Peyer's patch (tissue), 4 donors: ENCODE measurements at places on chromosomes 5 and 9.

- no peaks in the 10 kb centered on the region for H3K27me3 ChIP-seq
- DNase-seq: no peak
- no peak overlapping the region for H3K27ac ChIP-seq
Measured at GRCh38 chr5:11038772-11039171, 277.7 kb upstream of the DAP start.

GRCh38 chr9:114207034-114207810 is 51.9 kb downstream of the COL27A1 start:
- H3K36me3 ChIP-seq: no peaks in the 10 kb centered on the region
- no peak overlapping the region for H3K4me3 ChIP-seq
- H3K27me3 ChIP-seq: no peaks in the 10 kb centered on the region
- H3K27ac ChIP-seq: peak overlapping the region; percentile 19
- H3K4me1 ChIP-seq: no peaks in the 10 kb centered on the region

- no peak overlapping the region for H3K27ac ChIP-seq
- no peaks in the 10 kb centered on the region for H3K4me1 ChIP-seq
- DNase-seq: no peak
- H3K4me3 ChIP-seq: no peak overlapping the region
Measured at GRCh38 chr9:90631964-90632363, 10.7 kb downstream of the DIRAS2 start.

DNA sequence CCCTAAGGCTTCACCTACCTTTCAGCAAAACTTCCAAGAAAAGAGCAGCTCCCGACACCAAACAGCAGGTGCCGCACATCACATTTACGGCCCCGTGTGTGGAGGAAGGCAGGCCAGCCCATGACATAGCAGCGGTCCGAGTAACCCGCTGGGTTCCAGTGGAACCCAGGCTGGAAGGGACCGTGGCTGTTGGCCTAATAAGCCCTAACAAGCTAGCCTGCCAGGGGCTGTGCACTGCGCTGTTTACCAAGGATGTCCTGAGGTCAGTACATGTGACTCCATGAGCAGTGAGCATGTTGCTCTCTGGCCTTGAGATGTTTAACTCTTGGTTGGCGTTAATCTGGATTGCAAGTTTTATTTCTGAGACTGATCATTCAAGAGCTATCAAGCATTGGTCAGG is 131.5 kb downstream of the FSTL4 start:
- H3K4me1 ChIP-seq: no peaks in the 10 kb centered on the region
- no peak overlapping the region for H3K27ac ChIP-seq
- no peak overlapping the region for H3K4me3 ChIP-seq
- H3K36me3 ChIP-seq: no peaks in the 10 kb centered on the region
- H3K27me3 ChIP-seq: no peaks in the 10 kb centered on the region

- no peaks in the 10 kb centered on the region for H3K36me3 ChIP-seq
- peak overlapping the region; percentile 94 for H3K27ac ChIP-seq
- no peaks in the 10 kb centered on the region for H3K27me3 ChIP-seq
- H3K4me1 ChIP-seq: peaks cover 52% of the 10 kb centered on the region
Measured at GRCh38 chr5:159207222-159207685, 2.1 kb downstream of the RNF145 start.

DNA sequence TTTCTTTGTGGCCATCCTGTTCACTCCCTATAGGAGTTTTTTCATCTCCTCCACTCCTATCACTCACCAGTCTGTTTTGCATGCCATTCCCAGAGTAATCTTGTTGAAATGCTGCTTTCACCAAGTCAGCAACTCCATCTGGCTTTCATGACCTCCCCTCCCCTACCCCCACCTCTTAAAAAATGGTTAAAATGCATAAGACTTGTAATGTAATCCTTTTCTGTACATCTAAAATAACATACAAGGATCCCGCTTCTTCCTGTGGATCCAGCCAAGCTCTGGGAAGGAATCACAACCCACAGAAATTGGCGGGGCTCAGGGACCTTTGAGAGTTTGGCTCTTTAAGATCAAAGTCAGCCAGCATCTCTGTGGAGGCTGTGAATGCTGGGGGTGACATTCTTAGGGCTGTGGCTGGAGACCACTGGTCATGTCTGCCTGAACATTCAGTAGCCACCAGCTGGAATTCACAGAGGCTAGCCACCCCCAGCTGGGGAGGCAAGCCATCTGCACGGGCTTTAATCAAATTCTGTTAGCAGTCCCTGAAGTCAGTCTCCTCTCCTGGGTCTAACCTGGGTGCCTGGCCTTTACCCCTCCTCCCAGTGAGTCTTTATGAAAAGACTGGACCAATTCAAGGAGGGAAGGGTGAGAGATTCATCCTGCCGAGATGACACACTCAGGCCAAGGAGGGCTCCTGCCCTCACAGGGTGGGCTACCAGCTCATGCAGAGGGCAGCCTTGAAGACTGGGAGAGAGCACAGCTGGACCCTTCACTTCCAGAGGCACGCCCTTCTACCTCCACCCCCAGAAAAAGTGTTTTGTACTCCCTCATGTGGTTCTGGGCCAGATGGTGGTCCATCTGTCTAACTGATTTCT is 132.9 kb downstream of the LIFR start:
- H3K27ac ChIP-seq: no peak overlapping the region
- no peaks in the 10 kb centered on the region for H3K36me3 ChIP-seq
- H3K4me1 ChIP-seq: no peaks in the 10 kb centered on the region
- no peak overlapping the region for H3K4me3 ChIP-seq
- no peak for DNase-seq

DNA sequence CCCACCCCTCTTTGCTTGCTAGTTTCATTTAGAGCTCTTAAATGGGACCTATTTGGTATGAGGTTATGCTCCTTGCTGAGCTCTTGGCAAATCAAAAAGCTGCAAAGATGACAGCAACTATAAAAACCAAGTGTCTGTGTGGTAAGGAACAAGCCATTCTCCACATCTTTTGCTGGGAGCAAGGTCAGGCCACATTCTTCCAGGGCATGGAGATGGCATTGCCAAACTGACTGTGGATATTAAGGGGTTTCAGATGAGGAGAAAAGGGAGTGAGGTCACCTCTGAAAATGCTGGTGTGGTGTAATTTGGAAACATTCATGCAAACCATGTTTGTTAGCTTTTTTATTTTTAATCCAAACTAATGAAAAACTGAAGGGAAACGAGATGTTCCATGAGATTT is 218.8 kb upstream of the IL12B start:
- H3K36me3 ChIP-seq: no peaks in the 10 kb centered on the region
- no peak overlapping the region for H3K4me3 ChIP-seq
- DNase-seq: no peak
- H3K4me1 ChIP-seq: no peaks in the 10 kb centered on the region
- H3K27me3 ChIP-seq: no peaks in the 10 kb centered on the region
- no peak overlapping the region for H3K27ac ChIP-seq

GRCh38 chr5:73668017-73668416 is 42.0 kb downstream of the ARHGEF28 start:
- no peaks in the 10 kb centered on the region for H3K4me1 ChIP-seq
- no peak overlapping the region for H3K4me3 ChIP-seq
- no peaks in the 10 kb centered on the region for H3K27me3 ChIP-seq
- no peaks in the 10 kb centered on the region for H3K36me3 ChIP-seq
- no peak overlapping the region for H3K27ac ChIP-seq
- no peak for DNase-seq

DNA sequence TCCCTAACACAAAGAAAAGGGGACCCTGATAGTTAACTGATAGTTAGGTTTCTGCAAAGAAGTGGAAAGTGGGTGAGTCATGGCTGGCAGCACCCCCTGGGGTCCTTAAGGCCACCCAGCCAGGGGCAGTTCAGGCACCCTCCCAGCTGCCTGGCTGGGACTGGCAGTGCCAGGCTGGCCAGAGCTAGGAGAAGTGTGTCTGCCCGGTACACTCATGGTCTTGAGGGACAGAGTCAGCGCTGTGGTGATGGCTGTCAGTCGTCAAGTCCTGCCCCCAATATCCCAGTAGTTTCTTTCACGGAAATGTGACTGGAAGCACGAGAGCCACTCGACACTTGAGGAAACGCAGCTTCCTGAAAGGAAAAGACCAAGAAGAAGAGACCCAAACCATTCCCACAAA is 22.3 kb upstream of the CNOT6 start:
- H3K27me3 ChIP-seq: no peaks in the 10 kb centered on the region
- no peaks in the 10 kb centered on the region for H3K36me3 ChIP-seq
- no peak overlapping the region for H3K27ac ChIP-seq

- no peaks in the 10 kb centered on the region for H3K36me3 ChIP-seq
- H3K27me3 ChIP-seq: no peaks in the 10 kb centered on the region
- DNase-seq: no peak
- H3K27ac ChIP-seq: no peak overlapping the region
Measured at GRCh38 chr5:126998201-126998631, 32.1 kb downstream of the MARCHF3 start.

DNA sequence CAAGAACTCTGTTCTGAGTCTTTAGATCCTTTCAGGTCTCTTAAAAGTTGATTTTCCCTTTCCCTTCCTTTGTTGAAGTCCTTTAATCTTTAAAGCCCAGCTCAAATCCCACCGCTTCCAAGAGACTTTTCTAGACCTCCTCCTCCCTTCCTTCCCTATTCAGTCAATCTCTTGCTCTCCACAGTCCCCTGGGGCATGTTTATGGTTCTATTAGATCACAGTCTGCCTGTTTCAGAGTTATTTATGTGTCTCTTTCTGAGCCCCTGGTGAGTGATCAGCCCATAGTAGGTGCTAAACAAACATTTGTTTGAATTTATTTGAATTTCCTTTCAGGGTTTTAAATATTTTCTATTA is 7.2 kb upstream of the ARSI start:
- no peaks in the 10 kb centered on the region for H3K27me3 ChIP-seq
- H3K4me3 ChIP-seq: no peak overlapping the region
- DNase-seq: no peak
- no peak overlapping the region for H3K27ac ChIP-seq
- no peaks in the 10 kb centered on the region for H3K4me1 ChIP-seq
- H3K36me3 ChIP-seq: no peaks in the 10 kb centered on the region

DNA sequence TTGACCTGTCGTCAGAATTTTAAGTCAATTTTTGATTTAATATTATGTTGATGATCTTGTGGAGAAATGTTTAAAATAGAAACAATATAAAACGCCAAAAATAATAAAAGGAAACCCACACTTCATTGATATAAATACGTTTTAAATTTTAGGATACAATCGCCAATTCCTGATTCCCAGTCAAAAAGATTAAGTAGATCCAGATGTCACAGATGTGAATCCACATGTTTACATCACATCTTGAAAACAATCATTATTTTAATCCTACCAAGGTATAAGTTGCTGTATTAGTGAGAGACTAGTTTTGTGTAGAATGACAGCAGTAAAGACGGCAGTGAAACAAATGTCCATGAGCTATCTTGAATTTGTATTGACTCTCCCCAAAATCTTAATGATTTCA is 4.9 kb downstream of the TAS2R1 start:
- H3K4me3 ChIP-seq: no peak overlapping the region
- no peaks in the 10 kb centered on the region for H3K27me3 ChIP-seq
- no peak overlapping the region for H3K27ac ChIP-seq
- no peaks in the 10 kb centered on the region for H3K4me1 ChIP-seq
- DNase-seq: no peak

- H3K4me1 ChIP-seq: no peaks in the 10 kb centered on the region
- H3K27ac ChIP-seq: no peak overlapping the region
- H3K27me3 ChIP-seq: no peaks in the 10 kb centered on the region
- no peaks in the 10 kb centered on the region for H3K36me3 ChIP-seq
- no peak for DNase-seq
Measured at GRCh38 chr5:74549384-74549783, 91.1 kb downstream of the ENC1 start.

DNA sequence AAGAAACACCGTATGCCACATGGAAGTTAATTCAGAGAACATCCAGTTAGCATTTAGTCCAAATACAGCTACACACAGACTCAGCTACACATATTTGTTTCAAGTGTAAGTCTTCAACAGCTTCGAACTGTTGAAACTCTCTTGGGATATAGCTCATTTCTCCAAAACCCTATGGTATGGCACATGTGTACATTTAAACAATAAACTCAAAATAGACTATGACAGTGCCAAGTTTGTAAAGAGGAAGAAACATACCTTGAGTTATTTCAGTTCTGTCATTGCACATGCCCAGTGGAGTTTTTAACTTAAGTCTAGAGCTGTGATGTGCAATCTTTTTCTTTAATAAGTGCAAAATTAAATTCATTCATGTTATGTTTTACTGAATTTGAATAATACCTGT is 155.1 kb upstream of the RAI14 start:
- H3K36me3 ChIP-seq: no peaks in the 10 kb centered on the region
- no peak for DNase-seq
- no peak overlapping the region for H3K27ac ChIP-seq
- no peaks in the 10 kb centered on the region for H3K4me1 ChIP-seq

DNA sequence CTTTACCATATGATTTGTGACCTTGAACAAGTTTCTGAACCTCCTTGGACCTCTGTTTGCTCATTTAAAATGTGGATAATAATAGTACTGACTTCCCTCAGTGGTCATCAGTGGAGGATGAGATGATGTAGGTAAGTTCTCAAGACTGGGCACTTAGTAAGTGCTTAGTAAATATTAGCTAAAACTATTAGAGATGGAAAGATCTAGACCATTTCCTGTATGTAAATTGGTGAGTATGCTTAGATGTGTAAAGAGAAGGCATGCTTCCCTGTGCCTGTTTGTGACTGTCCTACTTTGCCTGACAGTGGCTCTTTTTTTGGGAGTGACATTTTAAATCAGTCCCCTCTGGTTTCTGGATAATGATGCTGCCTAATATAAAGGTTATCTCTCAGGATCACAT is 288.1 kb downstream of the GABRB2 start:
- no peak for DNase-seq
- no peaks in the 10 kb centered on the region for H3K27me3 ChIP-seq
- H3K4me3 ChIP-seq: no peak overlapping the region
- no peak overlapping the region for H3K27ac ChIP-seq
- H3K36me3 ChIP-seq: no peaks in the 10 kb centered on the region
- no peaks in the 10 kb centered on the region for H3K4me1 ChIP-seq

- peak overlapping the region; percentile 4 for H3K27ac ChIP-seq
- H3K36me3 ChIP-seq: no peaks in the 10 kb centered on the region
- H3K4me3 ChIP-seq: peak overlapping the region; percentile 75
- H3K4me1 ChIP-seq: no peaks in the 10 kb centered on the region
- DNase-seq: peak; percentile 64
- no peaks in the 10 kb centered on the region for H3K27me3 ChIP-seq
Measured at GRCh38 chr9:135907006-135907430, 328 bp downstream of the CAMSAP1 start.
